ENCODE measurements at places on chromosomes 16 and 17. TPM values are rescaled to one million over a fixed set of nuclear protein-coding genes. Genes with fewer than 3 reads are reported as not detected.

KRT28 gene
- polyA plus RNA-seq, result not detected

SMIM22 gene
- polyA plus RNA-seq, result 1.3 TPM

MYH13 gene
- not detected for polyA plus RNA-seq

CES4A gene
- 0.42 TPM for polyA plus RNA-seq

CCL5 gene
- not detected for polyA plus RNA-seq

SLC25A10 gene
- 25.7 TPM for polyA plus RNA-seq

AGRP gene
- not detected for polyA plus RNA-seq

TBC1D26 gene
- polyA plus RNA-seq, result 0.84 TPM

KRTAP9-2 gene
- not detected for polyA plus RNA-seq

RFWD3 gene
- polyA plus RNA-seq, result 27.6 TPM

IRX3 gene
- polyA plus RNA-seq, result 2.3 TPM

ERN1 gene
- 7.5 TPM for polyA plus RNA-seq

CLDN9 gene
- 1.8 TPM for polyA plus RNA-seq

NPIPB13 gene
- 5.7 TPM for polyA plus RNA-seq

SYNRG gene
- 22.6 TPM for polyA plus RNA-seq

SKAP1 gene
- polyA plus RNA-seq, result 0.27 TPM

ANKRD40CL gene
- polyA plus RNA-seq, result not detected

TM4SF5 gene
- polyA plus RNA-seq, result not detected

P3H4 gene
- polyA plus RNA-seq, result 17.0 TPM

AOC3 gene
- 2.6 TPM for polyA plus RNA-seq

IRX6 gene
- 0.10 TPM for polyA plus RNA-seq

KRT23 gene
- polyA plus RNA-seq, result not detected

WNT9B gene
- not detected for polyA plus RNA-seq

COX6A2 gene
- polyA plus RNA-seq, result 4.7 TPM

PRAC2 gene
- polyA plus RNA-seq, result not detected

MPV17L gene
- polyA plus RNA-seq, result 3.2 TPM

Measured in GM23338 (cell line).